D341Med (cell line): ENCODE measurements at places on chromosomes 6 and 20.

DNA sequence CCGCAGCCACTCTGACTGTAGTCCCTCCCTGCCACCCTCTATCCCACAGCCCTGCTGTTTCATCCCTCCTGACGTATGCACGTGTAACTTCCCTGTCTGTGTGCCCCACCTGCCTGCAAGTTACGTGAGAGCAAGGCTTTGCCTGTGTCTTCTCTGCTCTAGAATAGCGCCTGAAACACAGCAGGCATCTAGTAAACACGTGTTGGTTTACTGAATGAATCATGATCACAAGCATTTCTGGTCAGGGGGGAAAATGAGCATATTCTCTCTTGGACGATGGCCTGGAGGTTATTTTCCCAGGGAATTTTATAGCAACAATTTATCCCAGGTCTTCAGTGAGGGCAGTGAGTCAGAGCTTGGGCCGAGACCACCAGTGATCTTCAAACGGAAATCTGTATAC, 38.3 kb downstream of the PSMG4 start:
- DNase-seq, result no peak

GRCh38 chr20:34744847-34745246, 40.7 kb downstream of the TP53INP2 start:
- DNase-seq, result no peak

DNA sequence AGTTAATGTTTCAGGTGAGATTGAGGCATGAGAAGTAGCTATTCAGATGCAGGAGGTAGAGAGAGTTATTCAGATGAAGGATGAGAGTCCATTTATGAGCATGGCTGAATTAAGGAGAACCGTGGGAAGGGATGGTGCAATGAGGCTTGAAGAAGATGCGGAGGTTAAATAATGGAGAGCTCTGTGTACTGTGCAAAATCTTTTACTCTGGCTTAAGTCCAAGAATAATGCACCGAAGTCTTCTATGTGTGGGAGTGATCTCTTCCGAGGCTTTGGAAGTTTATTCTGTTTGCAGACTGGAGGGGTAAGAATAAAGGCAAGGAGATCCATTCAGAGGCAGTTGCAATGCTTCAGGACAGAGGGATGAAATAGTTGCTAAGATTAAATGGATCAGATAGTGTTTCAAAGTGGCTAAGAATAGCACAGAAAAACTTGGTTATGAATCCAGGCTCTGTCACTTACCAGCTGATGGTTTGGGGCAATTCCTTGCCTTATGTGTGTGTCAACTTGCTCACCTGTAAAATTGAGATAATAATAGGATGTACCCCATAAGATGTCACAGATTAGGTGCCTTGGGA, 467.1 kb downstream of the HDGFL1 start:
- no peak for DNase-seq

- peak; percentile 79 for DNase-seq
Observed at GRCh38 chr20:49306903-49307620, 29.2 kb upstream of the ZNFX1 start.

GRCh38 chr6:126048635-126049034, 62.3 kb downstream of the TRMT11 start:
- no peak for DNase-seq

DNA sequence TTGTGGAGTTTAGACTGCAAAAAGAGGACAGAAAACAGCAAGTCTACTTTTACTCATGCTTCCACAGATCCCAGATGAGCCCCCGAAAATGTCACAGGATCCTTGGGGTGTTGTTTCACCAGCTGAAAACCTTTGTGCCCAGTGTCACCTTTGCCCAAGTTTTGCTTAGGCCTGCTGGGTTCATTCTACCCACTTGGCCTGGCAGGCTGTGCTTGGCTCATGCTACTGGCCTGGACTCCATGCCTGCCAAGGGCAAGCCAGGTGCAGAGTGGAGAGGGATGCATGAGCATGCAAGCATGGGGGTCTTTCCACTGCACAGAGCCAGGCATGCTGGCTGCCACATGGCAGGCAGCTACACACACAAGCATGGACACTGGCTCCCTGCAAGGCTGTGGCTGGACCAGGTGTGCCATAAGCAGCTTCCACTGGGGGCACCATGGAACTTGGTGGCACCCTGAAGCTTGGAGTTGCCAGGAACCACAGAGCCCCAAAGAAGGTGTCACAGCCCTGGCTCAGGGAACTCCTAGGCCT, 1082.0 kb downstream of the KHDRBS2 start:
- no peak for DNase-seq

- peak; percentile 87 for DNase-seq
Observed at GRCh38 chr6:72622094-72622940, 453 bp downstream of the KCNQ5 start.

DNA sequence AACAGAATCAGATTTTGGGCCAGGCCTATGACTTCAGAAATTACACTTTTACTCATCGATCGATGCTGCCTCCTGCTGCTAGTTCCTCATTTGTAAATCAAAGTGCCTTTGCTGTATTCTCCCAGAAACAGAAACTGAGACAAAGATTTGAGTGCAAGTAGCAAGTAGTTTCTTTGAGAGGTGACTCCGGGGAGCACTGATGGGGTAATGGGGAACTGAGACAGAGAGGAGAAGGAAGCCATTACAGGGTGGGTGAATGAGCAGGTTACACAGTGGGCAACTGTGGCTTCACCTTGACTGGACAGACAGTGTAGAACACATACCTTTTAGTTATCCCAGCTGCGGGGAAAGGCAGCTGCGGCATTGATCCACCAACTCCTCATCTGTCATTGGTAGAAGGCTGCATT, 9.7 kb upstream of the CD40 start:
- DNase-seq, result no peak
